H1 (cell line): ENCODE measurements at places on chromosomes 5 and 9. TPM values are rescaled to one million over a fixed set of nuclear protein-coding genes. Genes with fewer than 3 reads are reported as not detected.
A peak's percentile ranks its signal among the peaks of the same experiment; 100 is the strongest.

Gene SARDH
- 7.3 and 7.4 TPM in 2 replicates for total RNA-seq

GRCh38 chr5:175920231-175920811 lies 47.8 kb downstream of the THOC3 start:
- no peak for DNase-seq

DNA sequence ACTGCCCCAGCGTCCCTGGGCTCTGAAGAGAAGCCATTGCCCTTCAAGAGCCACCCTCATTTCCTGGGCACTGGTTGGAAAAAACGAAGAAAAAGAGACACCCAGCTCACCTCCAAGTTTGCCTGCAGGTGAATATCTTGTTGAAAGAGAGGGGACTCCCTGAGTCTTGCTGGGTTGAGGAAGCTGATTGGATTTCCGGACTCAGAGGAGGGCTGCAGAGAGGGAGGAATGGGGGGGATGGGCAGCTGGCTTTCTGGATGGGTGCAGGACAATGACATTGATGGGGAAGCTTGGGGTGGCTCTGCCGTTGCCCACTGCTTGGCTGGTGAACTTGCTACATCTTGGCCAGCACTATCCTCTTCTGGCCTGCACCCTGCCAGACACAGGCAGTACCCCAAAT lies 31.0 kb upstream of the IER5L start:
- DNase-seq, result peak; percentile 63

DNA sequence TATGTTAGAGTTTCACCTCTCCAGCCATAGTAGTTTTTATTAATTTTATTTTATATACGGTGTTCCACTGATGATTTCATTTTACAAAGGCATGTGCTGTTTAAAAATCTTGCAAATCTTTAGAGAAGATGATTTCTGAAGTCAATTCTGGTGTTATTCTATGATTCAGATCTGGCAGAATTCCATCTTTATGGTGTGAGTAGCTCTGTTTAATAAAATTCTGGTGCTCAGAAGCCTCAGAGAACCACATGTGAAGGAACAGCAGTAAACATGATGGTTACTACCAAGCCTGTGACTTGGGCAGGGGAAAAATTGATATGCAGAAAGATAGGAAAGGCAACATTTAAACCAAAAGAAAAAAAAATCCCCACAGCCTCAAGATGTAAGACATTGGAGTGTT lies 299.7 kb downstream of the NPR3 start:
- no peak for DNase-seq

DNA sequence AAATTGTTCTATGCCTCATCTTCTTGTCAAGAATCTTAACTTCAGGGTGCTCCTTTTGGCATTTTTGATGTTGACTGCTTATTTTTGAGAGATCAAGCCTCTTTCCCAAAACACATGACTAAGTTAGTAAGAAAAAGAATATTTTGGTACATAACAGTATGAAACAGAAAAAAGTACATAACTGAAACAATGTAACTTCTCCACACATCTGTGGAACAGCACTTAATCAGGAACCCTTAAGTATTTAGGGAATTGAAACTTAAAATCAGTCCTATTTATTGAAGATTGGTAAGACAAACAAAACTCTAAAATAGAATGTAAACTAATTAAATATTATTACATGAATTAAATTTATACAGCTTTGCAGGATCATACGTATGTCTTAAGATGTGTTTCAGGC lies 103.4 kb downstream of the MELK start:
- DNase-seq, result no peak

DNA sequence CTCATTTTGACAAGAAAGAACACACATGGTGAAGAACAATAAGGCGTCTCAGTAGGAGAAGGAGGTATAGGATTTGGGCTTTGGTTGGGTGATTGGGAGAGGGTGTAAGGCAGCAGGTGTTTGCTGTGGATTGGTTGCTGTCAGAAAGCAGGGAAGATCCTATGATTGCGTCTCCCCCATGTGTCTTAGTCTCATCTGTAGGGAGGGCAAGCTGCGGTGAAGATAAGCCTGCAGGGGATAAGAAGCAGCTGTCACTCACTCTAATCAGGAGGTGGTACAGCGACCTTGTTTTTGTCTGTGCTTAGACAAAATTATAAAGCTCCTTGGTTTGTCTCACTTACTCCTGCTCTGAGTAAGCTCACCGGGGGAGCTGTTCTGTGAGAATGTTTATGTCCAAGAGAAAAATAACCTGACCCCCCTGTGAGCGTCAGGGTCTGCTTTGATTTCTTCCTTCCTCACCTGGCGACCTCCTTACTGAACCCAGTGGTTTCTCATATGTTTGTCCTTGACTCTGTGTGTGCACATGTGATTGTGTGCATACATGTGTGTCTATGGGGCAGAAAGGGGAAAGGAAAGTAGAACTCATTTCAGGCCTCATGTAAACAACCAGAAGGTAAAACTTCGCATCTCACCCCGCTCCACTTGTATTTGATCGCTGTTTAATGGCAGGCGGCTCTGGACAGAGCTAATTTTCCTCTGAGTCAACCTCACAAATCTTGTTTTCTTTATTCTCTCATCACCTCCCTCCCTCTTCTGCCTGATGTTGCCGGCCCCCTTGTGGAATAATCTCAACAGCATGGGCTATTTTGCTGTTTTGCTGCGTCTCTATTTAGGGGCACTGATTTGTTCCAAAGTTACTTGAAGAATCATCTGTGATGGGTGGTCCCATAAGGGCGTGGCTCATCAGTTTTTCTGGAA lies 105.6 kb downstream of the TENT4A start:
- DNase-seq, result no peak

Gene PPP1R26
- total RNA-seq, result 32.7 and 35.9 TPM in 2 replicates

GRCh38 chr9:133049043-133049442 lies 12.7 kb upstream of the CEL start:
- no peak for DNase-seq

Gene TIMD4
- not detected in 2 replicates for total RNA-seq

DNA sequence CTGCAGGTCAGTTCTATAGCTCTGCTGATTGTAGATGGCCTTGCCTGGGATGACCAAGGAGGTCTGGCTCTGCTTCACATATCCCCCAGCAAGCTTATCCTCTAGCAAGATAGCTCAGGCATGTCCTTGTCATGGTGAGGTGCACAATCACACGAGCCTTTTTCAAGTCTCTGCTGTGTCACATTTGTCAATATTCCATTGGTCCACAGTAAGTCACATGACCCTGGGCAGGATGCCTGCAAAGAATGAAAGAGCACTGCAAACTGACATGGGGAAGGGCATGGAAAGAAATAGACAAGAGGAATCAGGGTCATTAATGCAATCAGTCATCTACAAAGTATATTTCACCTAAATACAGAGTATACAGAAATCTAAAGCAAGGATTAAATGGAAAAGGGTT lies 142.0 kb downstream of the RORB start:
- DNase-seq, result no peak

GRCh38 chr9:137272241-137273094 lies 5.1 kb upstream of the TOR4A start:
- no peak for DNase-seq

DNA sequence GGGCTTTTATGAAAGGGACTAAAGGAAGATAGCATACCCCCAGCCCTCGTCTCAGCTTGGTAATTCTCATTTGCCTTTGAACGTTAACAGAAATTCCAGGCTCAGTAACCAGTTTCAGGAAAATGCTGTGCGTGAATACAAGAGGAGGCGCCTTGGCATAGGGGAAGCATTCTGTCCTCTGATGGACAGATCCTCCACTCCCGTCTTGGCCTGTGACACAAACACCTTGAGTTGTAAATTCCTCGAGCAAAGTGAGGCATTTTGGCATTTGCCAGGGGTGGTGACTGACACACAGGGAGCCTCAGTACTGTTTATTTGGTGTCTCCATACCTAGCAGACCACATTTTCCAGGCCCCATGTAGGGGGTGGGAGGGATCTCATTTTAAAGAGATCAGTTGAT lies 44.8 kb downstream of the APTX start:
- DNase-seq, result no peak

DNA sequence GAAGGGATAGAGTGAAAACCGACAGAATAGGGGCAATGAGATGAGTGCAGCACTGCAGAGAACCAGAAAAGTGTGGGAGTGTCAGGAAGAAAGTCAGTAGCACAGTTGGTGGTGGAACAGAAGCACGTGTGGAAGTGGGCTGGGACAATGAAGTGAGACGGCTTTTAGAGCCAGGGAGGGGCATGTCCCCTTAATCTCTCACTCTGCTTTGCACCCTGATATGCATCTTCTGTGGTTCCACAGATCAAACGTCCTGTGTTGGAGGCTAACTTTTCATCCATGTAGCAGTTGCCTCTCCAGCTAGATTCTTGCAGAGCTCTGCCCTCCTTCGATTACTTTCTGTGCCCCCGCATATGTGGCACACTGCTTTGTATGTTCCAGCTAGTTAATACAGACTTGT lies 163.6 kb downstream of the DOCK8 start:
- no peak for DNase-seq

DNA sequence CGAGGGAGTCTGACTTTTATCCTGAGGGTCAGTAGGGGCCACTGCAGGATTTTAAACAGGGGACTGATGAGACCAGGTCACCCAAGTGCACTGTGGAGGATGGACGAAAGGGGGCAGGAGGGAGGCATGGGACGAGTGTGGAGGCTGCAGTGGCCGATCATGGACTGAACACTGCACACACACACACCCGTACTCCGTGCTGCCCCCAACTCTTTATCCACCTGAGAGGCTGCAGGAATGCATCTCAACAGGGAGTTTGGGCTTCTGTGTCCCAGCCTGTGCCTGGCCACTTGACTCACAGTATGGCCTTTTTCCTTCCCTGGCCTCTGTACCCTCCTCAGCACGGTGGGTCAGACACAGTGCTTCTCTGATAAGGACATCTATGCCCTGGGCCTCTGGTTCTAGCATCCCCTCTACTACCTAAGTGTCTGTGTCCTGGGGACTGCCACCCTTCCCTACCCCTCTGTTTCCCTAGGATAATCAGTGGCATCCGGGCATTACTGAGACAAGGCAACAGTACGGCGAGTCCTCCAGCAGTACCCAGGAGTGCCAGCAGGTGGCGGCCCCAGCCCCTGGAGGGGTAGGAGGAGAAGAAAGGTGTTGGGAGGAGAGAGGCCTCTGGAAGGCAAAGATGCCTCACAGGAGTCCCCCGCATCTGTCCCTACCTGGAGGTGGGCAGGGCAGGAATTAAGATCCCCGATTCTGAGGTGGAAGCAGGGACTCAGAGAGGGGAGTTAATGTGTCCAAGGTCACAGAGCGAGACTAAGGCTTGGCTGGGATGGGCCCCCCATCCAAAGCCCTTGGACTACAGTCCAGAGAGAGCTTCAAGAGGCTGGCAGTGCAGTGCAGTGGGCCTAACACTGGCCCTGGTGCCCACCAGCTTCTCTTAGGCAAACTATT lies 5.1 kb upstream of the CDX1 start:
- DNase-seq, result peak; percentile 100

GRCh38 chr5:59125011-59125961 lies 542.4 kb downstream of the RAB3C start:
- no peak for DNase-seq

DNA sequence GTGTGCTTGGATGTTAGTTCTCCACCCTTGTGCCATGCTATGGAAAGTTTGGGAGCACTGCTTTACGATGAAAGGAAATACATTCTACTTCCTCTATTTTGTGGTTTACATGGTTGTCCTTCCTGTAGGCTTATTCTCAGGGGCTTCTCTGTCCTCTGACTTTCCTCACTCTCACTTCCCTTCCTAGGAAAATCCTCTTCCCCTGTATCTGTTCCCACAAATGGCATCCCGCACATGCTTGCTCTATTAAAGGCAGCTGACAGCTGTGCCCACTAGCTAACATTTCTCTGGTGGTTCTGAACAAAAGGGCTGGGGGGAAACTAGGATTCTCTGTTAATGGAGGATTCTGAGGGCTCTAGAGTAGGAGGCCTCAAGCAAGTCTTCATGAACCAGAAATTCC lies 52.4 kb downstream of the FAM170A start:
- no peak for DNase-seq

- no peak for DNase-seq
Observed at GRCh38 chr5:93252165-93252564, 328.9 kb downstream of the NR2F1-AS1 start.

- DNase-seq, result no peak
Observed at GRCh38 chr5:167886196-167886595, 405.2 kb upstream of the WWC1 start.

GRCh38 chr9:106287091-106287631 lies 575.8 kb upstream of the ZNF462 start:
- no peak for DNase-seq

GRCh38 chr5:143311428-143311827 lies 92.1 kb downstream of the NR3C1 start:
- no peak for DNase-seq

DNA sequence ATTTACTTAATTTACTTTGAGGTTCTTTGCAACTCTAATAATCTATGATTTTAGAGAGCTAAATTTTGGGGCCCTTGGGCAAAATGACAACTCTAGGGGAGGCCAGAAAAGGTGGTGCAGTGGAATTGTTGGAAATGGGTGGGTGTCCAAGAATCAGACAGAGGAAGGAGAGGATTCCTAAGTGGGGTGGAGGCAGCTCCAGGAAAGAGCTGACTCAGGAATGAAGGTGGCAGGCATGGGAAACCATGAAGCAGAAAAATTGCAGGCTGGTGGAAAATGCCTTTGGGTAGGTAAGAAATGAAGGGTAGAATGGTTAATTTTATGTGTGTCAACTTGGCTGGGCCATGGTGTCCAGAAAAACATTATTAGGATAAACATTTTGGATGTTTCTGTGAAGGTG lies 248.5 kb upstream of the TUT7 start:
- DNase-seq, result no peak

DNA sequence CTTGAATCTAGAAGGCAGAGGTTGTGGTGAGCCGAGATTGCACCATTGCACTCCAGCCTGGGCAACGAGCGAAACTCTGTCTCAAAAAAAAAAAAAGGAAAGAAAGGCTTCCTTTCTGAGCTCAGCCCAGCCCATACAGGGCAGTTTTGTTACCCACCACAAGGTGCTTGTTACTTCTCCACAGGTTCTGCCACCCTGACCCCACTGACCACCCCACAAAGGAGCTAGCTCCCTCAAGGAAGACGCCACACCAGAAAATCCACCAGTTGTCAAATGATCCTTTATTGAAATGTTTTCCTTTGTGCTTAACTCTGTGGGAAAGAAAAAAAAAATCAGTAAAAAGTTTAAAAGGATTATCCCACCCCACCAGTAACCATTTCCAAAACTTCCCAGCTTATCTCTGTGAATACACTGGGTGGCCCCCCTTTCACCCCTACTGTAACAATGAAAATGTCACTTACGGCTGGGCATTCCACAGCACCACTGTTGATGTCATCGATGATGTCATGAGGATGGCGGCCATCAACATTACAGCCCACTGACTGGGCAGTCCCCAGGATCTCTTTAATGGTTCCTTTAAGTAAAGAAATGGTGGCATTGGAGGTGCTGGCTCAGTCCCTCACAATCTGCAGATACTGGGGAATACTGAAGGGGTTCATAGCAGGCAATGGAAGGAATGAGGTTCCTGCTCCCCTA lies 3.6 kb downstream of the RPL12 start:
- no peak for DNase-seq

- DNase-seq, result no peak
Observed at GRCh38 chr5:123659011-123659410, 147.0 kb downstream of the CSNK1G3 start.

Gene PCA3
- not detected in 2 replicates for total RNA-seq

DNA sequence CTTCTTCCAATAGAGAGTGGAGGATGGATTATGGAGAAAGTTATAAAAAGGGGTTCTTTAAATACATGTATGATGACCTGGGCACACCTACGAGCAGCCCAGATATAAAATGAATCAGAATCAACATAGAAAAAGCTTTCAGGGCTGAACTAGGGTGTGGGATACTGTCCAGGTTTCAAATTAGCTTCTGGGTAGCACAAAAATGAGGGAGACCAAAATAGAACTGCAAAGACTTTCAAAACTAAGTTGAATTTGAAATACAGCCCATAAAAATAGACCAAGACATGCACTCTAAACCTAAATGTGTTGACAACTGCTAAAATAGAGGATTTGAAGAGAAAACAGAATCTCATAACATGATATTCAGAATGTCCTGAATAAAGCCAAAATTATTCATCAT lies 17.0 kb downstream of the ZNF484 start:
- no peak for DNase-seq

Gene SLC6A3
- total RNA-seq, result 0.46 and 0.48 TPM in 2 replicates
